HFFc6 (cell line): ENCODE measurements at places on chromosomes 12 and 14. TPM values are rescaled to one million over a fixed set of nuclear protein-coding genes. Genes with fewer than 3 reads are reported as not detected.

DNA sequence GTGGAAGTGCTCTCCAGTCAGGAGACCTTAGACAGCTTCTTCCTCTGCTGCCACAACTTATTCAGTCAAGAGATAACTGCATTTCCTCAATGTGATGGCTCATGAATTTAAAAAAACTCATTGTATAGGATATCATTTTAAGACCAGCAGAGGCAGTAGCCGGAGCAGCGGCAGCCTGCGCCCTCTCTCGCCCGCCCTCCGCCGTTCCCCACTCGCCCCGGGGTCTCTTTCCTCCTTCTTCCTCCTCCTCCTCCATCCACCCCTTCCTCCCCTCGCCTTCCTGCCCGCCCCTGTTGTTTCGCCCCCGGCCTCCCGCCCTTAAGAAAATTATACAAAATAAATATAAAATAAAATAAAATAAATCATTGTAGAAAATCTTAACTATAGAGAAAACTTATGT, 687.6 kb downstream of the FLRT2 start:
- no peak overlapping the region for H3K4me3 ChIP-seq
- H3K4me1 ChIP-seq = peaks cover 12% of the 10 kb centered on the region
- no peaks in the 10 kb centered on the region for H3K36me3 ChIP-seq
- DNase-seq = no peak
- no peaks in the 10 kb centered on the region for H3K27me3 ChIP-seq
- H3K27ac ChIP-seq = no peak overlapping the region

GRCh38 chr12:46649433-46649832, 176.4 kb downstream of the SLC38A4 start:
- no peak overlapping the region for H3K27ac ChIP-seq
- DNase-seq = no peak
- no peak overlapping the region for H3K4me3 ChIP-seq
- peaks cover 21% of the 10 kb centered on the region for H3K4me1 ChIP-seq
- no peaks in the 10 kb centered on the region; the same call in 1 of the 2 replicates for H3K27me3 ChIP-seq

DNA sequence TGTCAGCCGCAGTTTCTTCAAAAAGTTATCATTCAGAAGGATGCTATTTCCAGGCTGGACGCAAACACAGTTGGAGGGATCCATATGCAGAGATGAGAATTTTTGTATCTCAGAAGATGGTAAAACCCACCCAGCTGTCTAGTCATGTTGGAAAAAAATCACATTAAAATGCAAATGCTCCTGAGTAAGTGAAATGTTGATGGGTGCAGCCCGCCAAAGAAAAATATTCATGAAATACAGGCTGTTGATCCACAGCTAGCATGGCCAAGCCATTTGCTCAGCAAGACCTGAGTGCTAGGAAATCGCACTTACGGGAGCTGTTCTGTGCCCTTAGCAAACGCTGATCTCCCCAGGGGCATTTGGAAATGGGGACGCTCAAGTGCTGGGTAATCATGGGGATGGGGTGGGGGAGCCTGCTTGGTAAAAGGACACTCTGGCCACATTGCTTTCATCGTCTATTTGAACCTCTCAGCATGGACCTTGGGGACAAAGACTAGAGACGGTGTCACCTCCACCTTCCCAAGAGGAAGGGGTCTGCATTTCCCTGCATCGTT, 25.7 kb downstream of the TUNAR start:
- H3K4me1 ChIP-seq = peaks cover 28% of the 10 kb centered on the region
- H3K27me3 ChIP-seq = peaks cover 1% of the 10 kb centered on the region
- no peak for DNase-seq
- no peak overlapping the region for H3K27ac ChIP-seq
- no peak overlapping the region for H3K4me3 ChIP-seq

DNA sequence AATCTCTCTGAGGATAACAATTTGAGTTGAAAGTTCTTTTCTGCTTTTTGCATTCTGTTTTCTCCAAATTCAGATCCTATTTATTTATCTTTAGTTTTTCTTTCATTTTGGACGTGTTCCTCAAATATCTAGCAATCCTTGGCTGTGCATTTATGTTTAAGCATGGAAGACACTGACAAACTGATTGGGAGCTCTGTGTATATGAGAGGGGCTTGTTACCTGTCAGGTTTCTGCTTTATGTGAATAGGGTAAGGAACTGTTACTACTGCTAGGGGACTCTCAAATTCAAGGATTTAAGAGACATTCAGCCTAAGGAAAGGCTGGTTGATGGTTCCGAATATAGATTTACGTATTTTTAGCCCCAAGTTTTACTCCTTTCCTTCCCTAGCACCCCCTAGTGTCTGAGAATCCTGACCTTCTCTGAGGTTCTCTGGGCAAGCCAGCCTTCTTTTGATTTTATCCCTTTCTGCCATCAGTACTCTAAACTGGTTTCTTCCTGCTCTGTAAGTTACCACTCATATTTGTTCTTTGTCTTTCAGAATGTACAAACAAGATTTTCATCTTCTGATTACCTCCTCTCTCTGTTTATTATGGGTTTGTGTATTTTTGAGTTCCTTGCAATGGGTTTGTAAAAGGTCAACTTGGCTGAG, 30.5 kb downstream of the YLPM1 start:
- peaks cover 41% of the 10 kb centered on the region for H3K4me1 ChIP-seq
- H3K36me3 ChIP-seq = peaks cover 26% of the 10 kb centered on the region
- peaks cover 3% of the 10 kb centered on the region; the same call in 1 of the 2 replicates for H3K27me3 ChIP-seq
- DNase-seq = peak; percentile 11

- H3K4me1 ChIP-seq = peaks cover 43% of the 10 kb centered on the region
- no peak for DNase-seq
- no peak overlapping the region for H3K27ac ChIP-seq
- peaks cover 2% of the 10 kb centered on the region for H3K27me3 ChIP-seq
Observed at GRCh38 chr14:99616832-99617800, 13.1 kb upstream of the CCDC85C start.

DNA sequence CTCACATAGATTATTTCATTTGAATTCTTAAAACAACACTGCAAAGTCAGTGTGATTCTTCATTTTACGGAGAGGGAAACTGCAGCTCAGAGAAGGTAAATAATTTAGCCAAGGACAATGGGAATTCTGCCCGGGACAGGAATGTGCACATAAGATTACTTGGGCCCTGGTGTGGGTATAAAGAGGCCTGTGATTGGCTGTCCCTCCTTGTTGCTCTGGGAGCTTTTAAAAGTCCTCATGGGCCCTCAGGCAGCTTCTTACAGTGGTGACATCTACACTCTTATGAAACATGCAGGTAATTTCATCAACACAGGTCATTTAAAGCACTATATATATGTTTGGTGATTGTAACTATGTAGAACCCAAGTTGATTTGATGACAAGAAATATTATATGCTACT, 100.3 kb downstream of the ESR2 start:
- peaks cover 36% of the 10 kb centered on the region for H3K4me1 ChIP-seq
- H3K27ac ChIP-seq = no peak overlapping the region
- no peaks in the 10 kb centered on the region for H3K27me3 ChIP-seq
- no peak overlapping the region for H3K4me3 ChIP-seq
- peaks cover 8% of the 10 kb centered on the region; the same call in 1 of the 2 replicates for H3K36me3 ChIP-seq

- H3K27me3 ChIP-seq = no peaks in the 10 kb centered on the region; the same call in none of the 2 replicates
- 0 out of 2 replicates have a peak overlapping the region, but pooled peaks have one; percentile 0 for H3K27ac ChIP-seq
- no peaks in the 10 kb centered on the region for H3K36me3 ChIP-seq
- no peak for DNase-seq
Observed at GRCh38 chr12:7155471-7156034, 25.4 kb downstream of the CLSTN3 start.

SERPINA12 gene
- total RNA-seq = not detected in 3 replicates
